ENCODE measurements at places on chromosomes 4 and X. TPM values are rescaled to one million over a fixed set of nuclear protein-coding genes. Genes with fewer than 3 reads are reported as not detected.

DNA sequence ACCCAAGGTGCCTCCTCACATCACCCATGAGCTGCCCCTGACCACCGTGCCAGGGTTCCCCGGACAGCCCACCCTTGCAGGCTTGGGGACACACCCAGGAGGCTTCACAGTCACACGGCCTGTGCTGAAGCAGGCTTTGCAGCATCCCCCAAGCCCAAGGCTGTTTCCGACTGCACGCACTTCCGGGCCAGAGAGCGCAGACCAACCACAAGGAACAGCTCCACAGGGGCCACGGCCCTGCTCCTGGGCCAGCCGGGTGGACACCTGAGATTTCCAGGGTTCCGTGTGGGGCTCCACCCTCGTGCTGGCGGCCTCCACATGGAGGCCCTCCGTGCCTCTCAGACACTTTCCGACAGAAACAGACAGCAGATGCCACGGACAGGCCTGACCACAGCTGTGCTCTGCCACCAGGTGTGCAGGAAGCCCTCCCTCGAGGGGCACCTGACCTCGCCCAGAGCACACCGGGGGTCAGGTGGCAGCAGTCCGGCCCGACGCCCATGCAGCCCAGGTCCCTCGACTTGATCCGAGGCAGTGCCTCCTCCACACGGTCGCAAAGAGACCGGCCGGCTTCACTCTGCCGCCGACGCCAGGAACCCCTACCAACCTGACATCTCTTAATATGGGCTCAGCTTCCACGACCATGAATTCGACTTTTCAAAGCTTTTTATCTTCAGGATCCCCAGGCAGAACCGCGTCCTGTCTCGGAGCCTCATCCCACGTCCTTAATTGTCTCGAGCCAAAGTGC, 8.0 kb downstream of the CTBP1 start:
- no peak for DNase-seq

GRCh38 chrX:72641611-72642010, 69.0 kb upstream of the HDAC8 start:
- DNase-seq = no peak

- DNase-seq = no peak
These were observed 72.8 kb upstream of the ARSJ start for GRCh38 chr4:114052227-114052626.

DNA sequence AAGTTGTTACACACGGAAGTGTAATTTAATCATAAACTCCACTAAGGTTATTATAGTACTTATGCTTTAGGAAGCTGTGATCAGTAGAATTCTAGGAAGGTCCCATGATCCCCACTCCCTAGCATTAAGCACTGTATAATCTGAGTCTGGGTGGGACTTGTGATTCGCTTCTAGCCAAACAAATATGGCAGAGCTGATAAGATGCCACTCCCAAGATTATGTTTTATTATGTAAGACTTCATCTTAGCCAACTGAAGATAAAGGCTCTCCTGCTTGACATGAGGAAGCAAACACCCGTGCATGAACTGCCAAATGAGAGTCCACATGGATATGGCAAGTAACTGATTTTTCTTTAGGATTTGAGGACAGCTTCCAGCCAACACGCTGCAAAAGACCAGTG, 186.4 kb upstream of the NDST3 start:
- DNase-seq = no peak

DNA sequence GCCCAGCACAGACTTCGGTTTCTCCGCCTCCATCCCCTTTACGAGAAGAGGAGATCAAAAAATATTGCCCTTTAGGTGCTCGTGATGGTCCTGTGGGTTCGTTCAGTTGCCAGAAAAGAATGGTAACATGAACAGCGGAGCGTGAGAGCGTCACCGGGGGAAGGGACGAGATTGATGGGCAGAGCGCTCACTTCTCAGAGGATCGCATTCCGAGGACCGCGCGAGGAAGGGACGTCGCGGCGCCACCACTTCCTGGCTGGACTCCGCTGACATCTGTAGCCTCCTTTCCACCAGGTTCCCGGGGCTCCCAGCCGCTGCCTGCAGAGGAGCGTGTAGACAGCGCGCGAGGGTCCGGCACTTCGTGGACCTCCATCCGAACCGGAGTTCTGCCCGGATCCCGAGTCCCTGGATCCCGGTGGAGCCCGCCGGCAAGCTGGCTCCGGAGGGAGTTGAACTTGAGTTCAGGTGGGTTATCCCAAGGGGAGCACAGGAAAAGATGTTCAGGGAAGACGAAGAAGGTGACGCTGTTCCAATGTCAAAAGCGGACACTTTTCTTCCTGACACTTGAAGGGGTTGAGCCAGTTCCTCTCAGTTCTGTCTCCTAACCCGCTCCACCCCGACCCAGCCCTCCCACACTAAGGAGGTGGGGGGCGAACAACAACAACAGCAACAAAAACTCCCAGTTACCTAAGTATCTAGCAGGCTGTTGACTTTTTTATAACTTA, 484 bp downstream of the GALNTL6 start:
- no peak for DNase-seq

GRCh38 chr4:117893207-117893606, 141.1 kb upstream of the NDST3 start:
- no peak for DNase-seq

DNA sequence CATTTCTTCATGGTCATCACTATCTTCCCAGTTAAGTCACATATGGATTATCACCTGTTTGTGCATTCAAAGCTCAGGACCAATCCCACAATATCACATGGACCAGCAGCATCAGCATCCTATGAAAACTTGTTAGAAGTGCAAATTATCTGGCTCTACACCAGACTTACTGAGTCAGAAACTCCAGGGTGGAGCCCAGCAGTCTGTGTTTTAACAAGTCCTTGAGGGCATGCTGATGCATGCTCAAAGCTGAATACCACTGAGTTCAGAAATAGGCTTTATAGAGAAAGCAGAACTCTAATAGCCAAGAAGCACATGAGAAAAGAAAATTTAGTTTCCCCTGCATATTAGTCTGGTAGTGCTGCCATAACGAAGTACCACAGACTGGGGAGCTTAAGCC, 62.4 kb upstream of the GABRQ start:
- peak; percentile 5 for DNase-seq

The CTAG2 gene
- total RNA-seq = not detected

The CLDN2 gene
- total RNA-seq = not detected

The WAS gene
- 0.16 TPM for total RNA-seq

The CYLC1 gene
- not detected for total RNA-seq

The TRIM2 gene
- 16.5 TPM for total RNA-seq

The IGSF1 gene
- total RNA-seq = 1.9 TPM

Measured in H4 (cell line).